ENCODE measurements at places on chromosomes 2 and 18.

DNA sequence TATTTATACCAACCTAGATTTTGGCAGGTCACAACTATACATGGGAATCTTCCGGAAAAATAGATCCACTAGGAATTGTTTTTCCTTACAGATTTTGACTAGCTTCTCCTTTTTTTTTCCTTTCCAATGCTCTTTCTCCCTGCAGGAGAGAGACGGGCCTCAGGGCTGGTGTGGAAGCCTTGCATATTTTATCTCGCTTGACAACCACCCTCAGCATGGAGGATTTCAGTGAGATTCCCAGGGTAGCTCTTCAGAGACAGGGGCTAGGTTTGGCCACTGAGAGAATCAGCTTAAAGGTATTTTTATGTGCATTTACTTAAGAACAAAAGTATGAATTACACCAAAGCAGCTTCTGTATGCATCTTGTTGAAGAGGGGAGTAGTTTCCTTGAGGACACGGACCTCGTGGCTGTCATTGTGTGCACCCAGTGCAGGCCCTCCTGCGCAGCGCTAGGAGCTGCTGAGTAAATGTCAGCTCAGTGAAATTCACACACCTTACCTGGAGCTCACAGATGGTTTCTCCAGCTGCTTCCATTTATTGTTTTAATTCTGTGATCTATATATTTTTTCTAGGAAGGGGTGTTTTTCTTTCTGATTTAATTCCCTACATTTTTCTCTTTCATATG, 54.4 kb downstream of the TRAPPC12 start:
- no peak for DNase-seq

DNA sequence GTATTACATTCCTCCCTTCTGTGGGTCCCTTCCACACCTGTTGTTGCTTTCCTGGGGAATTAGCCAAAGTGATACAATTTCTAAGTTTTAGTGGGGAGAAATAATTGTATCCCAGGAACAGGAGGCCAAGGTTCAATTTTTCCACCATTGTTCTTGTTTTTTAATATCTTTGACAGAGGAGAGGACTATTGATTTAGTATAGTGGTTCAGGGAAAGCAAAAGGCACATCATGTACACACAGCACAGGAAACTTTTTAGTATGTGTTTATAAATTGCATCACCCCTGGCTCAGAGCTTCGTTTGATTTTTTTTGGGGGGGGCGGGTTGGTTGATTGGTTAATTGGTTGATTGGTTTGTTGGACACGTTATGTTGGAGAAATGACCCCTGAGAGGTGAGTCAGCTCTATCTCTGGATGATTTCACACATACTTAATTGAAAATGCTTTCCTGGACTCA, 431.6 kb downstream of the PID1 start:
- no peak for DNase-seq

- DNase-seq: no peak
Measured at GRCh38 chr2:60092781-60093180, 460.7 kb downstream of the BCL11A start.

DNA sequence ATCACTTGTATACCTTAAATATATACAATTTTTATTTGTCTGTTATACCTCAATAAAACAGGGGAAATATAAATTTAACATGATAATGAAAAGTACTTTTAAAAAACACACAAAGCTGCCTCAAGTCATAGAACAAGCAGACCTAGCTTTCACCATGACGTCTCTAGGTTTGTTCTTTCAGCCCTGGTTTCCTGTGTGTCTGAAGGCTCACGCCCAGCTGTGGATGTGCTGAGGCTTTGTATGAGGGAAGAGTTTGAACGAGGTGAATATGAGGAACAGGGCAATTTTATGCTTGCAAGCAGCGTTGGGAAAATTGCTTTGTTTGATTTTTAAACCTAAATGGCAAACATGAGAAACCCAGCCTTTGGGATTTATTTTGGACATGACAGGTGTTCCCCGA, 15.3 kb downstream of the SH3RF3 start:
- DNase-seq: peak; percentile 51

DNA sequence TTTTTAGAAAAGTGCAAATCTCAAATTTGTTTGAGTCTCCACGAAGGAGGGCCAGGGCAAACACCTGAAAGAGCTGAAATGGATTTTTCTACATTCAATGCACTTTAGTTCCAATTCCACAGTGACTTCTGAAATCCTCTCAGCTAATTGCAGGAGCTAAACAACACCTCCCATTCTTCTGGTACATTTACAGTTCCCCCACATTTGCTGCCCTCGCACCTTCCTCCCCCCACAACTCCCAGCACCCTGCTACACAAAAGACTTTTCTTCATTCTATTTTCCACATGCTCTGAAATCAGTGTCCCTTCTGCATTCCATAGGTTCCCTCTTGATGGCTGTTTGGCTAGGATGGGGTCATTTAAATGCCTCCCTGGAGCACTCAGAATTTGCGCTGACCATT, 5.9 kb upstream of the NPAS2 start:
- DNase-seq: no peak

DNA sequence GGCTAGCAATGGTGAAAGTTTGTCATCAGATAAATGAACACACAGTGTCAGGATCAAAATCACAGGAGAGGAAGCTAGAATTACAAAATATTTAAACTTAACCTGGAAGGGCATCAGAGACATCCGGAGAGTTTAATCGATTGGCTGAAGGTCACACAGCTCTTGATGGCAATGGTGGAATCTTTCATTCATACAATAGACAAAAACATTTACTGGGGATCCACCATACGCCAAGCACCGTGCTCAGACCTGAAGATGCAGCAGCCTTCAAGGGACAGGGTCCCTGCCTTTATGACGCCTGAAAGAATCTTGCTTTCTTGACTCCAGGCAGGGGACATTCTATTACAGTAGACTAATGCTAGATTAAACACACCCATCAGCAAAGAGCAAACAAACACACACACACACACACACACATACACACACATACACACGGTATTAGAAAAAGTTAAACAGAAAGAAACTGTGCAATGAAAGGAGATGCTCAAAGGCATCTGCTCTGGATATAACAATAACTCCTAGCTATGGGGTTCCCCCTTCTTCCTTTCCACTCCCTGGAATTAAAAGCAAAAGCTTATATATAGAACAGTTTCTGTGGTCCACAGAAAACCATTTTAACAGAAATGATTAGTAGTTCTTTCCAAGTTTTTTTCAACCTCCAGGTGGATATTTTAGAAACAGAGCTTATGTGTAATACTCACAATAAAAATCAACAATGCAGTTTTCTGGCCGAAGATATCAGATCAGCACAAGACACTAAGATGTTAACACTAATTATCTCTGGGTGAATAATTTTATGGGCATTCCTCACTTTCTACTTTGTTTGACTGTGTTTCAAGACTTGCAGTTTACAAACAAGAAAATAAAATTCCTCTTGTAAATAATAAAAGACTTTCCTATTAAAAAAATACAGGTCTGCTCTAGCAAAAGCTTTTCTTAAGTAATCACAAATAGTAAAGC, 151.7 kb downstream of the ANKRD44 start:
- DNase-seq: no peak

DNA sequence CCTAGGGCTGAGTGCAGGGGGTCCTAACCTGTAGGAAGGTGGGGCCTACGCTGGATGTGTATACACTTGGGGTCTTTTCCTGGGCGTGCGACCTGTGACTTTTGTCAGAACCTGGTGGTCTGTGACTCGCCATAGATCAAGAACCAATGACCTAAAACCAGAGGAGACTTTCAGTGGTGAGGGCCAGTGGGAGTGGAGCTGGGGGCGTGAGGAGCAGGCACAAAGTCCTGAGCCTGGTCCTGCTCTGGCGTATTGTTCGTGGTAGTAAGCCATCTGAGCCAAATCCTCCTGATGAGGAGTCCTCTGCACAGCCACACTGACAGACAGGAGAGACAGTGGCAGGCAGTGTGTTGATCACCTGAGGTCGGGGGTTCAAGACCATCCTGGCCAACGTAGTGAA, 8.9 kb downstream of the INPP4A start:
- no peak for DNase-seq

DNA sequence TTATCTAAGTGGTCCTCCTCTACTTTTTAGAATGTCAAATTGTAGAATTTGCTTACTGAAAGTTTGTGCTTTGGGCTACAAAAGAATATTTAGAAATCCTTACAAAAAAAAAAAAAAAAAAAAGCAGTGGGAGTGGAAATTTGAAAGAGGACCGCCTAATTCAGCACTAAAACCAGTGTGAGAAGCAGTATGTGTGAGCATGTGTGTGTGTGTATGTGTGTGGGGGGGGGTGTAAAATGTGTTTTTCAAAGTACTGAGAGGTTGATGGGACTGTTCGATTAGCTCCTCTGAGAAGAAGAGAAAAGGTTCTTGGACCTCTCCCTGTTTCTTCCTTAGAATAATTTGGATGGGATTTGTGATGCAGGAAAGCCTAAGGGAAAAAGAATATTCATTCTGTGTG, at the start of gene VIT:
TSS of gene VIT (plus strand) at position 175 of the 400 bp plus-strand sequence. CDS start 19,664 bp downstream, outside the sequence.
- no peak for DNase-seq

DNA sequence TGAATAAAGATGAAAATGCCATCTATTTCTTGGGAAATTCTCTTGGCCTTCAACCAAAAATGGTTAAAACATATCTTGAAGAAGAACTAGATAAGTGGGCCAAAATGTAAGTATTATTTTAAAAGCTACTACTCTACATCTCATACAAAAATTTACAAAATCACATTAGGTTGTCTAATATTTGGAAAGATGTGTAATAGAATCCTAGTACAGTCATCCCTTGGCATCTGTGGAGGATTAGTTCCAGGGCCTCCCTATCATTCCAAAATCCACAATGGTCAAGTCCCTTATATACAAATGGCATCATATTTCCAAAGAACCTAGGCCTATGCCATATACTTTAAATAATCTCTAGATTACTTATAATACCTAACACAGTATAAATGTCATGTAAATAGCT, 41.2 kb downstream of the KYNU start:
- DNase-seq: no peak

DNA sequence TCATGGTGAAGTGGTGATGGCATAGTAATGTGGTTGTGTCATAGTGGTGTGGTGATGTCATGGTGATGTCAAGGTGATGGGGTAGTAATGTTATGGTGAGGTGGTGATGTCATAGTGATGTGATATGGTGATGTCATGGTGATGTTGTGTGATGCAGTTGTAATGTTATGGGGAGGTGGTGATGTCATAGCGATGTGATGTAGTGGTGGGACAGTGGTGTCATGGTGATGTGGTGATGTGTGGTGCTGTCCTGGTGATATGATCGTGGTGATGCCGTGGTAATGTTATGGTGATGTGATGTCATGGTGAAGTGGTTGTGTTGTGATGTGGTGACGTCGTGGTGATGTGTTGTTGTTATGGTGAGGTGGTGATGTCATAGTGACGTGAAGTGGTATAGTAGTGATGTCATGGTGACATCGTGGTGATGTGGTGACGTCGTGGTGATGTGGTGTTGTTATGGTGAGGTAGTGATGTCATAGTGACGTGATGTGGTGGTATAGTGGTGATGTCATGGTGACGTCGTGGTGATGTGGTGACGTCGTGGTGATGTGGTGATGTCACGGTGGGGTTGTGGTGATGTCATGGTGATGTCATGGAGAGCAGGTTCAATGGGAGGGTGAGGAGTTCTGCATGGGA, 242.7 kb upstream of the MYT1L start:
- DNase-seq: no peak

DNA sequence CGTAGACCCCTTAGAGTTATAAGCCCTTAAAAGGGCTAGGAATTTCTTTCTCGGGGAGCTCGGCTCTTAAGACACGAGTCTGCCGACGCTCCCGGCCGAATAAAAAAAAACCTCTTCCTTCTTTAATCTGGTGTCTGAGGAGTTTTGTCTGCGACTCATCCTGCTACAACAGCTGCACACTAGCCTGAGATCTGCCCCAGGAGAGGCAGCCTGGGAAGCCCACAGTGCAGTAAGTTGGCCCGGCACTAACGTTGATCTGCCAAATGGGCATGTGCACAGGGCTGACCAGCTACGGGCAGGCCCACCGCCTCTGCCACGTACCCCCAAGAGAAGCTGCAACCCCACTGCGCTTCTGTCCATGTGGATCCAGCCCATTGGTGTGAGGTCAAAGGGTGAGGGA, 8.4 kb upstream of the LIMS2 start:
- DNase-seq: no peak

- no peak for DNase-seq
Measured at GRCh38 chr2:118232796-118233195, 144.5 kb downstream of the INSIG2 start.

GRCh38 chr2:162226836-162227235, 16.4 kb downstream of the FAP start:
- DNase-seq: no peak

DNA sequence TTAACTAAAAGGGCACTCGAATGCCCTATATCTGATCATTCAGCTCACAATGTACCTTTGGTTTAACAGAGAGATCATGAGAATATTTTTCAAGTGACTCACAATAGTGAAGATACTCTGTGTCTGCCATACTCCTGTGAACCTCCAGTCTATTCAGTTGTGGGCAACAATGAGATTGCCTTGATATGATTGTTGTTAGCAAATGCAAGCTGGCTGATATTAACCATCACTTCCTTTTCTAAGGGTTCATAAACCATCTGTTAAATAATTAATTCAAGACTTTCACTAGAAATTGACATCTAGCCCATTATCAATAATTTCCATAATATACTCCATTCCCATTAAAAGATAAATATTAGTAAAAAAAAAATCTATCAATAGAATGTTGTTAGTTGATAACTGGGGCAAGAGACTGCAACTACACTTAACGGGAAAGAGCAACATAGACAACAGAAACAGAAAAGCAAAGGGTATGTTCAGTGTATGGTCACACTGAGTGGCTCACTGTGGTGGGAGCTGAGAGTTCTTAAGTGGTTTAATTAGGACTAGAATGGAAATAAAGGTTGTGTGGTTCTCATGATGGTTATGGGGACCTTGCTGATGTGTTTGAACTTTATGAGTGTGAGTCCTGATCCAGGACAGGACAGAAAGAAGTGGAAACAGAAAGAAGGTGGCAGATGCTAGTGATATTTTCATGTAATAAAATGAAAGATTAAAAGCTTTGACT, 11.9 kb downstream of the IL18RAP start:
- no peak for DNase-seq

DNA sequence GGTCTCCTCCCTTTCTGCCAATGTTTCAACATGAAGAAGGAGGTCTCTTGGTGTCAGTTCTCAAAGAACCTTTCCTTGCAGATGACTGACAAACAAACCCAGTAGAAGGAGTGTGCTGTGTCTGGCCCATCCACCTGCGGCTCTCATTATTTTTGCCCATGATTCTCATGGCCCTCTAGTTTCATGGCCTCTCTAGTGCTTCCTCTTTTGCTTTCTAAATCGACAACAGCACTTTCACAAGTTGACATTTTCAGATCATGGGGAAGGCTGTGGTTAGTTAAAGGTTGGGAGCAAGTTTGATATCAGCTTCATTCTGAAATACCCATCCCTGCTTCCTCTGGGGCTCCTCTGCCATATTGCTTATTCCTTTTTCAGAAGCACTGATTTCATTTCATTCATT, 805.2 kb downstream of the SLC4A3 start:
- DNase-seq: no peak

- DNase-seq: no peak
Measured at GRCh38 chr18:8828300-8828699, 122.9 kb downstream of the MTCL1 start.

- no peak for DNase-seq
Measured at GRCh38 chr2:195238826-195239225, 418.2 kb upstream of the SLC39A10 start.

- no peak for DNase-seq
Measured at GRCh38 chr2:137525641-137526190, 438.6 kb upstream of the HNMT start.

Measured in CD4-positive, alpha-beta T cell treated with Interleukin-17A for 4 hours (primary cell).